GM23248 (cell line): ENCODE measurements at places on chromosomes 11 and 22. TPM values are rescaled to one million over a fixed set of nuclear protein-coding genes. Genes with fewer than 3 reads are reported as not detected.

The RIMBP3B gene
- 0.13 TPM in 1 of 2 replicates, not detected in the other for total RNA-seq

DNA sequence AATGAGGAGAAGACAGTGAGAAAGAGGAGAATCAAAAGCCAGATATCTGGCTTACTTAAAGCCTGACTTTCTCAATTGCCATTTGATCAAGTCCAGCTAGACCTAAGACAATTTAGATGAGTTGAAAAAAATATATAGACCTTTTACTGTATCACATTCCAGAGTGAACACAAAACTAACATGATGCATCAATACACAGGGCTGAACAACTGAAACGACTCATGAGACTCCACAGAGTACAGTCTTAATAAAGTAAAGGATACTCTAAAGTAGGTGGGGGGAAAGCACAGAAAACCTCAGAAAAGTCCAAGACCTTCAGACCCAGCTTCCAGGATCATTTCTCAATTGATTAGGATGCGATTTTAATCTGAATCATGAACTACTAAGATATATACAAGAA, 95.3 kb upstream of the OR9G4 start:
- DNase-seq, result peak; percentile 12

DNA sequence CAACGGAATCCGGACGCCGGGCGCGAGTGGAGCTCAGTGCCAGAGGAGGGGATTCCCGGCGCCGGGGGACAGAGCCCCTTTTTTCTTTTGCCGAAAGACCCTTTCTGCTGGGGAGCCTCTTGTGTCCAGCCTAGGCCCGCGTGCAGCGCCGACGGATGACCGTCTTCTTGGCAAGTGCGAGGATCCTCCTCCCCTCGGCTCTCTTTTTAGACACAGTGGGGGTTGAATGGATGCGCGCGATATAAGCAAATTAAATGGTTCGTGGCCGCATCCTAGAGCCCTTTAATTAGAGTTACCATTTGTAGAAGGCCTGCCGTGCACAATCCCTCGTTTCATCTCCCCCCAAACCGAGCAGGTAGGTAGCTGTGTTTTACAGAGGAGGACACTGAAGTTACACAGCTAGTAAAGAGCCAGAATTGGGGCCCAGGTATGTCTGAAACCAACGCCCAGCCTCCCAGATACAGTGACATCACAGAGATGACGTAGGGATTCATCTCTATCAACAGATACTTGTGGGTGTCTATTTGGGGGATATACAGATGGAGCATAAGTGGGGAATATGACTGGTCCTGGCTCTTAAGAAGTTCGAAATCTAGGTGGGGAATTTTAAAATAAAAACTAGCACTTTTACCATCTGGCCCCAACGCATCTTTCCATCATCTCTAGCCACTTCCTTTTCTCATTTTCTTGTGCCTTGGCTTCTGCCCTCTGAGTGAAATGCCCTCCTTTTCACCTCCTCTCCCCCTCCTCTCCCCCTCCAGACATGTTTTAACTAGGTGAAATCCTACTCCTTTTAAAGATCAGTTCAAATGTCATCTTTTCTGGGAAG, 875 bp downstream of the TCP11L1 start:
- DNase-seq, result peak; percentile 62

DNA sequence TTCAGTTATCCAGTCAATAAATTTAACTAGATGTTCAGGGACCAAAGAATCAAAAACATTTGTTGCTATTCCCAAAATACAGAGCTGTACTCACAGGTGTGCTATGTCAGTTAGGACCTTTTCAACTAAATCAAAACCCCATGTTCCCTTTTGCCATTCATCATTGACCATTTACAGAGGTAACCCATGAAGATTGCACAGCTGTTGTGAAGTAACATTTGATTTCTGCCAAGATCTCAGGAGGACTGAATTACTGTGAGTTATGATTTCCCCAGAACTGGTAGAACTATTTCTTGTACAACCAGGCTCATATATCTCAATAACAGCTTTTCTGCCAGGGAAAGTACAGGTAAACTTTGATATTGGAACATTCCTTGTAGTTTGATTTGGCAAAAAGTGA, 131.1 kb upstream of the FIBIN start:
- no peak for DNase-seq

DNA sequence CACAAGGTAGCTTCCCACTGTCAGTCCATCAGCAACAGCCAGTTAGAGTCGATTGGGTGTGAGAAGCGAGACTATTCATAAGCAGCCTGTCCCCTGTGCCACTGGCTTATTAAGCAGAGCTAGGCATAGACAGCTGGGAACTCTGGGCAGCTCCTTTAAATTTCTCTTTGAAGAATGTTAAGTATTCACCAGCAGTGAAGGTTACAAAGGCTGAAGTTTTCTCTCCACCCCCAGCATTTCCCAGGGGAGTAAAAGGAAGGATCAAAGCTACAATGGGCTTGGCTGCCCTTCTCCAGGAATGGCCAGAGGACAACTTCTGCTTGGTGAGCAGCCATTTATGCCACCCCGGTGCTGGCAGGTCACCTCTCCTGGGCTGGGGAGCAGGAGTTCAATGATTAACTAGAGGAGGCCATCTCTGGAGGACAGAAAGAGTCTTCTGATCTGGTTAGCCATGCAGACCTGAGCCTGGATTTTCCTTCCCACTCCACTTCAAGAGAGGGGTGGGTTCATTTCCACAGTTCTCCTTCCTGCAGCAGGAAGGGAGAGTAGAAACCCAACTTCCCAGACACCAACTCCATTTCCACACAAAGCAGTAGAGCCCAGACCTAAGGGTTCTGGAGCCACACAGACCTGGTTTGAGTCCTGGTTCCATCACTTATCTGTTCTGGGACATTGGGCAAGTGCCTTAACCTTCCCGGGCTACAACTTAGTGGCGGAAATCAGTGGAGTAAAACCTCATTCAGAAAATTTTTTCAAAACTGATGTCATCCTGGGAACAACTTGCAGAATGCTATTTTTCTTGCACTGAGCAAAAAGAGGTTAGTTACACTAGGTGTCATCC, 22.6 kb downstream of the POU2AF3 start:
- no peak for DNase-seq

GRCh38 chr11:73178681-73179080, 36.6 kb upstream of the FCHSD2 start:
- DNase-seq, result no peak

DNA sequence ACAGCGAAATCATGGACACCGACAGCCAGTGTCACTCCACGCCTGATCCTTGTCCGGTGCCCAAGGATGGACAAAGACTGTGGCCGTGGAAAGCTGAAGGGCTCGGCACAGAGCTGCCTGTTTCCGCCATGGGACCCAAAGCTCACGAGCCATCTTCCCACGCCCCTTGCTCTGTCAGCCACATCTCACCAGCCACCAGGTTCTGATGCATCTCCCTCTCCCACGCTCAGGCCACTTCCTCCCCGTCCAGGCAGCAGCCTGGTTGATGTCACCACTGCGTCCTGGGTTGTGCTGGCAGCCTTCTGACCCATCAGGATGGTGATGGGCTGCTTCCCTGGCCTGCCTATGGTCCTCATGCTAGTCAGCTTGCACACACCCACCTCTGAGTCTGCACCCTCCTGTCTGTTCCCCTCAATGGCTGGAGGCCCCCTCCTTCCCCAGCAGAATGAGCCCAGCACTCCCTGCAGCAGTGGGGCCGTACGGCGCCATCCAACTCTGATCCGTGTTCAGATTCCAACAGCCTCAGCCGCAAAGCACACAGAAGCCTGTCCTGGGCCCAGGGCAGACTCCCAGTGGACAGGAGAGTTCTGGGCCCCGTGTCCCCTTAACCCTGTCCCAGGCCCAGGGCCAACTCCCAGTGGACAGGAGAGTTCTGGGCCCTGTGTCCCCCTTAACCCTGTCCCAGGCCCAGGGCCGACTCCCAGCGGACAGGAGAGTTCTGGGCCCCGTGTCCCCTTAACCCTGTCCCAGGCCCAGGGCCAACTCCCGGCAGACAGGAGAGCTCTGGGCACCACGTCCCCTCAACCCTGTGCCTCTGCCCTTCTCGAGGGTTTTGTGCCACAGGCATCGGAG, 259.5 kb downstream of the BRD1 start:
- no peak for DNase-seq

- DNase-seq, result no peak
Measured at GRCh38 chr22:19743651-19744050, 16.9 kb upstream of the TBX1 start.
